ENCODE measurements at places on chromosomes 2 and 18. TPM values are rescaled to one million over a fixed set of nuclear protein-coding genes. Genes with fewer than 3 reads are reported as not detected.

The MSTN gene
- not detected for polyA plus RNA-seq

DNA sequence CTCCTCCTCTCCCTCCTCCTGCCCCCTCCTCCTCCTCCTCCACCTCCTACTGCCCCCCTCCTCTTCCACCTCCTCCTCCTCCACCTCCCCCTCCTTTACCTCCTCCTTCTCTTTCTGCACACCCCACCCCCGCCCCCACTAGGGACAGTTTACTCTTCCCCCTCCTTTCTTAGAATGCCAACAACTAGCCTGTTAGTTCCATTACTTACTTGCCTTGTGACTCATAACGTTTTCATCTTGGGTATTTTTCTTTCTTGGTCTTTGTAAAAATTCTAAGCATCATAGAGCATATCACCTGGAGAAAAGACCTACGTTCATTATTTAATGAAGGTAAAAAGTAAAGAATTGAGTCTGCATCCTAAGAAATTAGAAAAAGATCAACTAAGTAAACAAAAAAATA is 165.3 kb downstream of the NEDD4L start:
- no peak for DNase-seq
- H3K27me3 ChIP-seq, result peaks cover 4% of the 10 kb centered on the region

DNA sequence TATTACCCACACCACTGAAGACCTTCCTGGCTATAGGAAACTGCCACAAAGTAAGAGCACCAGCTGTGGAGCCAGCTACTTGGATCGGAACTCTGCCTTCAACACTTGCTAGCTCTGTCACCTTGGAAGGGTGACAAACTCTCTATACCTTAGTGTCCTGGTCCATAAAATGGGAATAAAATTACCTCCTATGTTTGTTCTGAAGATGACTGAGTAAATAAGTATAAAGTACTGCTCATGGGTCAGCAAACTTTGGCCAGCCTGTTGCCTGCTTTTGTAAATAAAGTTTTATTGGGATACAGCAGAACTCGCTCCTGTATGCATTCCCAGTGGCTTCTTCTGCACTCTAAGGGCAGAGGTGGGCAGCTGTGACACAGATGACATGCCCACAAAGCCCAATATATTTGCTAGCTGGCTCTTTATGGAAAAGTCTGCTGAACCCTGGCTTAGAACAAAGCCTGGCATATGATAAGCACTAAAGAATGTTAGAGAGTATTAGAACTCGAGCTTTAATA is 451.3 kb downstream of the TMEM182 start:
- H3K4me3 ChIP-seq, result no peak overlapping the region
- H3K4me1 ChIP-seq, result no peaks in the 10 kb centered on the region
- H3K36me3 ChIP-seq, result no peaks in the 10 kb centered on the region
- no peak for DNase-seq

GRCh38 chr2:97745474-97746174 is 32.2 kb downstream of the ZAP70 start:
- peak overlapping the region; percentile 78 for H3K4me3 ChIP-seq
- H3K36me3 ChIP-seq, result peaks cover 16% of the 10 kb centered on the region
- peaks cover 15% of the 10 kb centered on the region for H3K27me3 ChIP-seq
- DNase-seq, result peak; percentile 80
- H3K27ac ChIP-seq, result peak overlapping the region; percentile 91
- peaks cover 83% of the 10 kb centered on the region for H3K4me1 ChIP-seq

DNA sequence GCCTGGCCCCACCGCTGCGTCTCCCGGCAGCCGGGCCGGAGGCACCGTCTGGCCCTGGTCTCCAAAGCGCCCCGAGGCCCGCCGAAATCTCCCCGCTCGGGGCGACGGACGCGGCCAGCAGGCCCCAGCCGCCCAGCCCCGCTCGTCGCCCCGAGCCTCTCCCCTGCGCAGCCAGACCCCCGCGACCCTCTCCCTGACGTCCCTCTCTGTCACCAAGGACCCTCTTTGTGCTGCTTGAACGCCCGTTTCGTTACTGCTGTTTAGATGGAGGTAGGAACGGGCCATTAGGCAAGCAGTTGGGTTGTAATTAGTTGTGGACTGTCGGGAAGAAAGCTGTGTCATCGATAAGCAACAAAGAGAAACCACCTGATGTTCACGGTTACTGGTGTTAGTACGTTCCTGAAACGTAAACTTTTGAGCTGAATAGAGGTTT is 686 bp downstream of the UBXN4 start:
- peak overlapping the region; percentile 92 for H3K4me3 ChIP-seq
- H3K27ac ChIP-seq, result peak overlapping the region; percentile 94
- H3K27me3 ChIP-seq, result peaks cover 6% of the 10 kb centered on the region
- H3K36me3 ChIP-seq, result no peaks in the 10 kb centered on the region

GRCh38 chr2:219335373-219335786 is 2.8 kb upstream of the RESP18 start:
- H3K27me3 ChIP-seq, result peaks cover 36% of the 10 kb centered on the region
- no peak for DNase-seq
- no peaks in the 10 kb centered on the region for H3K36me3 ChIP-seq
- H3K27ac ChIP-seq, result no peak overlapping the region
- H3K4me3 ChIP-seq, result no peak overlapping the region

DNA sequence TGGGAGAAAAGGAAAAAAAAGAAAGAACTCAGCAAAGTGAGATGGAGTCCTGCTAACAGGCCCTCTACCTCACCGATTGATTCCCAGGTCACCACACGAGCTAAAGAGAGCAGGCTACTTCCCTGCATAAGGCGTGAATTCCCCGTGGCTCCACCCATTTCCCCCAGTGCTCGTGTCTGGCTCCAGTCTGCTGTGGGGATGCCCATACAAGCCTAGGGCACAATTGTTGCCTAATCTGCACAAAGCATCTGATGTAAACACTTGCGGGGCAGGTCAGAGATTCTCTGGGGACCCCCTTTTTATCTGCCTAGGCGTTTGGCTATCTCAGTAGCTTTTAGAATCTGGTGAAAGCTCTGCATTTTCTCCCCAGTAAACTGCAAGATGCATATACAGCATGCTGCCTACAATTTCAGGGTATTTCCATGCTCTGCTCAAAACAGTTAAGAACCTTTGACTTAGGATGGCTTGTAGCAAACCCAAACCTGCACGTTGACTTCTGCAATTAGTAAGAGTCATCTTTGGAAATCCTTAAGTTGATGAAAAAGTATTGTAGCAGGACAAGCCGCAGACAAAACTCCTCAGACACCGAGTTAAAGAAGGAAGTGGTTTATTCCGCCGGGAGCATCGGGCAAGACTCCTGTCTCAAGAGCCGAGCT is 34.8 kb downstream of the MYO3B start:
- peaks cover 3% of the 10 kb centered on the region for H3K36me3 ChIP-seq
- H3K27me3 ChIP-seq, result peaks cover 4% of the 10 kb centered on the region
- peaks cover 3% of the 10 kb centered on the region for H3K4me1 ChIP-seq
- no peak for DNase-seq
- no peak overlapping the region for H3K4me3 ChIP-seq

The DSG2 gene
- not detected for polyA plus RNA-seq

The ATP5F1A gene
- polyA plus RNA-seq, result 429 TPM

The PLCD4 gene
- 0.71 TPM for polyA plus RNA-seq

GRCh38 chr2:178707476-178707875 is 99.7 kb downstream of the TTN start:
- H3K27me3 ChIP-seq, result no peaks in the 10 kb centered on the region
- no peaks in the 10 kb centered on the region for H3K36me3 ChIP-seq
- H3K4me3 ChIP-seq, result no peak overlapping the region
- no peak for DNase-seq
- H3K4me1 ChIP-seq, result no peaks in the 10 kb centered on the region

The GALNT3 gene
- 7.4 TPM for polyA plus RNA-seq

- no peak overlapping the region for H3K27ac ChIP-seq
- H3K4me3 ChIP-seq, result no peak overlapping the region
- DNase-seq, result no peak
- H3K36me3 ChIP-seq, result peaks cover 3% of the 10 kb centered on the region
- H3K27me3 ChIP-seq, result no peaks in the 10 kb centered on the region
These were observed 25.7 kb downstream of the RAB10 start for GRCh38 chr2:26059542-26059941.

DNA sequence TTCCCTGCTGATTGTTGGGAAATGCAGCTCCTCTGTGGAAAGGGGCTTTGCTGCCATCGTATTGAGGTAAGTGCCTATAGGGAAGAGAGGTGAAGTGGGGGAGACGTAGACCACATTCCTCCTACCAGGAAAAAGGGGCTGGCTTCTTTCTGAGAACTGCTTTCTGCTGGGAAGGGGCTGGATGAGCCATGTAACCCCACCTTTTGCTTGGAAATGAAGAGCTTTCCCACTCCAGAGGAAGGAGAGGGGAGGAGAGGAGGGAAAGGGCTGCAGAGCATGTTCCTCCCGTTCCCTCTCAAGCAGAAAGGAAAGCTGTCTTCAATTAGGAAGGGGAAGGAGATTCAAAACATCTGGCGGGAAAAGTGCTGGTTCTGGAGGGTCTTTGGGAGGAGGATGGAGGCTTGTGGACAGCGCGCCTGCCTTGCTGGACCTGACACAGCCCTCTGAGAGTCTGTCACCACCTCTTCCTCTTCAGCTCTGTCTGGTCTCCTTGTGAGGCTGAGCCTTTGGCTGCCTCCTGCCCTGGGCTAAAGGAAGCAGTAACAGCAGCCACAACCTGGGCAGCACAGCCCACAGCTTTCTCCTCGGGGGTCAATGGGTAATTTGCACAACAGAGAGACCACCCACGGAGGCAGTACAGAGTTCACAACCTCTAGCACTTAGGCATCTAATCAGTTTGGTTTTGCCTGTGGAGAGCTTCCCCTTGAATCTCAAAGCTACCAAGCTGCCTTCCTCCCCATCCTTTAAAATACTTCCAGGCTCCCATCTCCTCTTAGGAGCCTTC is 410.0 kb upstream of the TNP1 start:
- peaks cover 4% of the 10 kb centered on the region for H3K27me3 ChIP-seq
- H3K27ac ChIP-seq, result no peak overlapping the region
- H3K4me1 ChIP-seq, result no peaks in the 10 kb centered on the region
- no peak overlapping the region for H3K4me3 ChIP-seq

- H3K4me3 ChIP-seq, result no peak overlapping the region
- H3K36me3 ChIP-seq, result no peaks in the 10 kb centered on the region
- DNase-seq, result no peak
- no peaks in the 10 kb centered on the region for H3K27me3 ChIP-seq
These were observed 149.2 kb downstream of the ARHGAP28 start for GRCh38 chr18:6878556-6879297.

The VPS4B gene
- 99.1 TPM for polyA plus RNA-seq

The SLC14A1 gene
- 5.1 TPM for polyA plus RNA-seq

GRCh38 chr2:209389171-209389618 is 34.7 kb upstream of the MAP2 start:
- no peak overlapping the region for H3K4me3 ChIP-seq
- no peaks in the 10 kb centered on the region for H3K4me1 ChIP-seq
- no peaks in the 10 kb centered on the region for H3K27me3 ChIP-seq
- no peak overlapping the region for H3K27ac ChIP-seq
- no peaks in the 10 kb centered on the region for H3K36me3 ChIP-seq

DNA sequence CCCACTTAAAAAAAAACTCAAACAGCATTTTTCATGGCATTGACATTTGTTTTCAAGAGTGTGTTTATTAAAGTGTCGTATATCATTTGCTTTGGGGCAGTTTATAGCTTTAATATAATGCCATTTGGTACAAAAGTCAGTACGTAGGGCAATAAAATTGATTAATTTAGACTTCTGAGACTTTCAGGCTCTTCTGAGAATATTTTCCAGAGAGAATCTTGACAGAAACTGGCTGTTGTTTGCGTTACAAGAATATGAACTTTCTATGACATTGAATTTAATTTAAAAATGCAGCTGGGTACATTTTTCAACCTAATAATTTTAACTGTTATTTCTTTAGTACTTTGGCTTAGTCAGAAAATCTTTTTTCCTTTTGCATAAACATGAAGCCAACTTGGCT is 98.9 kb downstream of the RNF144A start:
- H3K27me3 ChIP-seq, result no peaks in the 10 kb centered on the region
- H3K27ac ChIP-seq, result no peak overlapping the region
- H3K4me3 ChIP-seq, result no peak overlapping the region

- no peak overlapping the region for H3K27ac ChIP-seq
- H3K4me3 ChIP-seq, result no peak overlapping the region
- H3K27me3 ChIP-seq, result no peaks in the 10 kb centered on the region
- H3K36me3 ChIP-seq, result no peaks in the 10 kb centered on the region
- no peaks in the 10 kb centered on the region for H3K4me1 ChIP-seq
These were observed 29.4 kb downstream of the LIPG start for GRCh38 chr18:49591271-49591670.

The ALPG gene
- polyA plus RNA-seq, result not detected

DNA sequence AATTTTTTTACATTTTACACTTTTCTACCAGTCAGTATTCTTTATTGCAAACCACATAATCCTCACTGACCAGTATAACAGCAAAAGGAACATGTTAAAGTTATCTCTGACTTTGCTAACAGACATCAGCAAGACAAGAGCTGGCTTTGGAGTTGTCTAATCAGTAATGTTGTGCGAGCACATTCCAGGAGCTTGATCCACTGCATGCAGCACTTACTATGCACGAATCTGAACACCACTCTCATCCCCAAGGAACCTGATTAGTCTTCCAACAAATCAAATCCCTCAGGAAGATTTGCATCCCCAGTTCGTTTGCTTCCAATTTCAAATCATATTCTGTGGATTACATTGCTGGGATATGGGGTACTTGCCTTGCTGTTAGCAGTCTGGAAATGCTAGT is 269.3 kb upstream of the EPC2 start:
- H3K4me1 ChIP-seq, result no peaks in the 10 kb centered on the region
- H3K36me3 ChIP-seq, result no peaks in the 10 kb centered on the region
- no peak overlapping the region for H3K27ac ChIP-seq
- DNase-seq, result no peak

- peaks cover 3% of the 10 kb centered on the region for H3K27me3 ChIP-seq
- no peak for DNase-seq
- no peak overlapping the region for H3K4me3 ChIP-seq
- H3K27ac ChIP-seq, result no peak overlapping the region
- no peaks in the 10 kb centered on the region for H3K4me1 ChIP-seq
These were observed 11.3 kb downstream of the KCNF1 start for GRCh38 chr2:10923008-10923375.

DNA sequence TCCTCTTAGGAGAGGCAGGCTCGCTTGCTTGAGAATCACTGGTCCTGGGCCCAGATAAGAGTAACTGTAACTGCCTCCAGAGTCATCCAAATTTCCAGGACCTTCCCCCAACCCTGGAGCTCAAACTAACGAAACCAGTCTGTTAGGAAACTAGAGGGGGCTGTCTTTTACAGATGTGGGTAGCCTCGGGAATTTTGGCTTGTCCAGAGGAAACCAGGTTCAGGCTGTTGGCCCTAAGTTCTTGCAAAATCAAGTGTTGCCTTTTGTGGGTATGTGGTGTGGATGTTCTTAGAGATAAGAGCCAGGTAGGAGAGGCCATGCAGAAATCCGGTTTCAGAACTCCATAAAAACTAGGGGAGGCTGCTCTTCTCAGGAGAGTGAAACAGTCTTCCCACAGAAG is 125.0 kb upstream of the DLX2 start:
- H3K27ac ChIP-seq, result no peak overlapping the region
- H3K4me3 ChIP-seq, result no peak overlapping the region
- H3K36me3 ChIP-seq, result no peaks in the 10 kb centered on the region
- H3K4me1 ChIP-seq, result no peaks in the 10 kb centered on the region

The LOXHD1 gene
- not detected for polyA plus RNA-seq
